ENCODE measurements at places on chromosomes 12 and 14.

- no peak for DNase-seq
These were observed 264.4 kb downstream of the DPF3 start for GRCh38 chr14:72629534-72629933.

GRCh38 chr14:64825006-64825405 lies 54.7 kb downstream of the SPTB start:
- no peak for DNase-seq

- peak; percentile 99 for DNase-seq
These were observed 108.9 kb upstream of the PLEKHG7 start for GRCh38 chr12:92593734-92594402.

DNA sequence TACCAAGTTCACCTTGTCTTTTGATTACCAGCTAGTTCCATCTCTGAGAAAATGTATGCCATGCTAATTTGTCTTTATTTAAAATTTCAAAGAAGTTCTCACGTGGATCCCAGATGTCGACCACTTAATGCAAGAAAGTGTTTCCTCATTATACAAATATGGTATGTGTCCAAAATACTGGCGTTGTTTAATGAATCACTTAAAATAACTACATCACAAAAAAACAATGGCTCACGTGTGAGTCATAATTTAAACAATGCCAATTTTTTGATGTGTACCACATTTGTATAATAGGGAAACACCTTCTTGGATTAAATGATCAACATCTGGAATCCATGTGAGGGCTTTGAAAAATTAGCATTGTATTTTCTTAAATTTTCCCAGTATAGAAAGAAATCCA lies 40.8 kb downstream of the DBX2 start:
- no peak for DNase-seq

DNA sequence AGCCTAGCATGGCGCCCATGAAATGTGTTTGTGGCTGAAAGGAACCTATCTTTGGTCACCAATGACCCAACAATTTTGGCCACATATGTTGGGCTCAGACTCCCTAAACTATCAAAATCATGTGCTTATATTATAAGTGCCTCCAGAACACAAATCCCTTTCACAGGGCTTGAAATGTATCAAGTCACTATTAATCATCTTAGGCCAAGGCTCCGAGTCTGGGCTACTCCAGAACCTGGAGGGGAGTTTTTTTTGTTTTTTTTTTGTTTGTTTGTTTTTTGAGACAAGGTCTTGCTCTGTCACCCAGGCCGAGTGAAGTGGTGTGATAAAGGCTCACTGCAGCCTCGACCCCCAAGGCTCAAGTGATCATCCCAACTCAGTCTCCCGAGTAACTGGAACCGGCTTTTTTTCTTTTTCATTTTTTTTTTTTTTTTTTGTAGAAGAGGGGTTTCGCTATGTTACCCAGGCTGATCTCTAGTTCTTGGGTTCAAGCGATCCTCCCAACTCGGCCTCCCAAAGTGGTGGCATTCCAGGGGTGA lies 989 bp upstream of the DRAM1 start:
- DNase-seq = no peak

DNA sequence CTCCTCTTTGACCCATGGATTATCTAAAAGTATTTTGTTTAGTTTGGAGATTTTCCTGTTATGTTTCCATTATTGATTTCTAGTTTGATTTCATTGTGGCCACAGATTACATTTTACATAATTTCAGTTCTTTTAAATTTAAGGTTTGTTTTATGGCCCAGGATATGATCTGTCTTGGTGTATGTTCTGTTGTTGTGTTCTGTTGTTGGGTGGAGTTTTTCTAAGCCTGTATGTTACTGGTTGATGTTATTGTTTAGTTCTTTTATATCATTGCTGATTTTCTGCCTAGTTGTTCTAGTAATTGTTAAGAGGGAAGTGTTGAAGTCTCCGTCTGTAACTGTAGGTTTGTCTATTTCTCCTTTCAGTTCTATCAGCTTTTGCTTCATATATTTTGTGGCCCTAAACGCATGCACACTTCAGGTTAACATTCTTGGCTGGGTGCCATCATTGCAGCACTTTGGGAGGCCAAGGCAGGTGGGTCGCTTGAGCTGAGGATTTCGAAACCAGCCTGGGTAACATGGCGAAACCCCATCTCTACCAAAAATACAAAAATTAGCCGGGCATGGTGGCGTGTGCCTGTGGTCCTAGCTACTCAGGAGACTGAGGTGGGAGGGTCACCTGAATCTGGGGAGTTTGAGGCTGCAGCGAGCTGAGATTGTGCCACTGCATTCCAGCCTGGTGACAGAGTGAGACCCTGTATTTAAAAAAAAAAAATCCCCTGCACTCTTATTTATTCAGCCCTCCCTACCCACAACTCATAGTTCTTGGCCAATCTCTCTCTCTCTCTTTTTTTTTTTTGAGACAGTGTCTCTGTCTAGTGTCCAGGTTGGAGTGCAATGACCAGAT lies 28.1 kb upstream of the CFL2 start:
- DNase-seq = no peak

- DNase-seq = no peak
These were observed 41.9 kb downstream of the ATP23 start for GRCh38 chr12:57983146-57983857.

GRCh38 chr12:24705741-24706358 lies 243.1 kb downstream of the BCAT1 start:
- no peak for DNase-seq

DNA sequence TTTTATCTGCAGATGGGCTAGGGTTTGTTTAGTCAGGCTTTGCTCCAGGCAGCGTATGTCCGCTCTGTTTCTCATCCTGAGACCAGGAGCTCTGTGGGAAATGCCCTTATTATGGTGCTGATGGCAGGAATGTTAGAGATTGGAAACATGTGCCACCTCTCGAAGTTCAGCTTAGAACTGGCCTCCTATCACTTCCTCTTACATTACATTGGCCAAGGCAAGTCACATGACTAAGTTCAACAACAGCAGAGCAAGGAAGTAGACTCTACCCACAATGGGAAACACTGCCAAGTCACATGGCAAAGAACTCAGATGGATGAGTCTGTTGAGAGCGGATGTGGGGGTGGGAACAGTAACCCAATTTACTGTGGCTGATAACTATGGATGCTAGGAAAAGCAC lies 161.9 kb upstream of the WSCD2 start:
- no peak for DNase-seq

GRCh38 chr14:55881577-55882241 lies 236.5 kb upstream of the PELI2 start:
- DNase-seq = peak; percentile 31
